Kidney tubule cell (primary cell): ENCODE measurements at places on chromosomes 3 and 15.

DNA sequence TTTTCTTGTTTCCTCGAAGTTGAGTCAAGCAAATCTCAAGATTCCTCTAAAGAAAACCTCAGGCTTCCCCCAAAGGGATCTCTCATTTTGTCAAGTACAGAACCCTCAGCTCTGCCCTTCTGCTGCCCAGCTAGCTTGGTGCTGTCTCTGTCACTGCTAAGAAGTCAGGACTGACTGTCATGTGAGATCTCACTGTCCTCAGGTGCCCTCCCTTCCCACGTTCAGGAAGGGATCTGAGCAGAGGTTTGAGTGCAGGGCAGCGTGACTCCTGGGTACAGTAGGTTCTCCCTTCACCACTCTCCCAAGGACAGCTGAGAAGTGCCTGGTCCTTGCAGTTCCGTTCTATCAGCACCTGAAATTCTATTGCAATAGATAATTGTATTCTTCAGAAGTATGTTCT, 229.7 kb downstream of the SLCO3A1 start:
- DNase-seq = no peak

DNA sequence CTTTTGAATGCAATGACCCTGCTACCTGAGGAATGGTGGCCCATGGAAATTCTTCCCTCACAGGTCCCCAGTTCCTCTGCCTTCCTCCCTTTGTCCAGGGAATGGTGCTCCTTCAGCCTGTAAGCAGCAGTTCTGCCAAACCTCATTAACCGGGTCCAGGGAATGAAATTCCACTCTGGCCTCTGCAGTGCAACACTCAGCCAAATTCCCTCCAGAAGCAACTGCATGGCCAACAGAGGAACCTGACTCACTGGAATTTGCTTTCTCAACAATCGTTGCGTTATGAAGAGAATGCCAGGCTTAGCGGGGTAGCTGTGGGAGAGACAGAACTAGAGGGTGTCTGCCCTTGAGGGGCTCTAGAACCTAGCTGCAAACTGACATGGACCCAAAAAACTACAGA, 449.4 kb upstream of the PROK2 start:
- peak; percentile 14 for DNase-seq

DNA sequence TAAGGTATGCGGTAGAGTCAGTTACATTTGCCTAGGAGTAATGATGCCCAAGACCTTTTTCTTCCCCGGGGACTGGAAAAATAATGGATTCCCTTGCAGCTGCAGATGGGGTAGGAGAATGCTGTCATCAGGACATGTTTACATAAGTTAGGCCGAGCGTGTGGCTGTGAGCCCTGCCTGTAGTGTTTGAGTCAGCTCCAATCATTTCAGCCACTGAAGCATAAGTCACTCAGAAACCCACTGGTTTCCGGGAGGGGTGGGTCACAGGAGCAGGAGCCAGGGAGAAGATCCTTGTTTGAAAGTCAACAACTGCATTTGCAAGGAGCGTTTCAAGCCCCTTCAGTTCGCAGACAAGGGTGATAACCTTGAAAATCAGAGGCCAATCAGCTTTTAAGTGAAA, 562.3 kb downstream of the MCTP2 start:
- peak; percentile 4 for DNase-seq

GRCh38 chr3:35392187-35392586, 247.1 kb upstream of the ARPP21 start:
- no peak for DNase-seq

DNA sequence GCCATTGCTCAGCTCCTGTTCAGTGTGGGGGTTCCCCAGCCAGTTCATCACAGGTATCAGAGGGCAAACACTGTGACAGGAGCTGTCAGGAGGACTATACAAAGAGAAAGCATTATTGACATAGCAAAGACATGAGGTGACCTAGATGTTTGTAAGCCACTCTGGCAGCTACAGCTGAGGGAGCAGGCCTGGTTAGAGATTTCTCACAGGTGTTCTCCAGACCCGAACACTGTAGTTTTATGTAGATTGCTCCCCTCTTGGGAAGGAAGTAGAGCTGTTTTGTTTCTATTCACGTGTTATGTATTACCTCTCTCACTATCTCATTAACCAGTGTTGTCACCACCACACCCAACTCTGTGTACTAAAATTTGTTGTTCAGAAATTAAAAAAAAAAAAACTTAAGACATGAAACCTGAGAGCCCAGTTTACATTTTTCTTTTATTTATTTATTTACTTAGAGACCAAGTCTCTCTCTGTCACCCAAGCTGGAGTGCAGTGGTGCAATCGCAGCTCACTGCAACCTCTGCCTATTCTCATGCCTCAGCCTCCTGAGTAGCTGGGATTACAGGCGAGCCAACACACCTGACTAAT, 123.7 kb downstream of the RBPMS2 start:
- peak; percentile 90 for DNase-seq

DNA sequence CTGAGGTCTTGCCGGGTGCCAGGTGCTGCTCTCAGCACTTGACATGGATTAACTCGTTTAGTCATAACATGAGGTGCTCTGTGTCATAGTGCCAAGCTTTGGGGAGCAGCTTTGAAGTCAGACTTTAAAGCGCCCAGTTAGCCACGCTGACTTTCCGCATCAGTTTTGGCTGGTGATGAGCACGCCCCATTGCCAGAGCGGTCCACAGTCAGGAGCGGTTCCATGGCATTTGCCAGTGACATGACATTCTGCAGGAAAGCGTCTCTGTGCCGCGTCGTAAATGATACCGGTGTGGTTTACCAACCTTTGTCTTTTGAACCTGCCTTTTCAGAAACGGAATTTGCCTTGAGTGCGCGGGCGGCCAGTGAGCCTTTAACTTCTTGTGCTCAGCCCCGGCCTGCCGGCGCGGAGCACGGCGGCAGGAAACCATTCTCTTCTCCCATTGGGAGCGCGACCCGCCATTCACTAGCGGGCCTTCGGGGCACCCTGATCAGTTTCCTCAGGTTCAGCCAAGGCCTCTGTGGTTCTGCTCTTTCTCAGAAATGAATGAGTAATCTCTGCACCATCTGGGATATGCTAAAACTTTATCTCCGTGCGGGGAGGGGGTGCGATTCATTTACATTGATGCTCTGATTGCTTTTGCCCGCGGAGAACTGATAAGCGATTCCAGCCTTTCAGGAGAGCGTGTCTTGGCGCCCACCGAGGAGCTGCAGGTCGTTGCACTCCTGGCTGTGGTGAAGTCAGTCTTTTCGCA, 1.7 kb upstream of the SLC2A2 start:
- DNase-seq = peak; percentile 90
